ENCODE measurements at places on chromosomes 1 and 21.

- no peak for DNase-seq
Measured at GRCh38 chr1:6803357-6803756, 18.1 kb downstream of the CAMTA1 start.

DNA sequence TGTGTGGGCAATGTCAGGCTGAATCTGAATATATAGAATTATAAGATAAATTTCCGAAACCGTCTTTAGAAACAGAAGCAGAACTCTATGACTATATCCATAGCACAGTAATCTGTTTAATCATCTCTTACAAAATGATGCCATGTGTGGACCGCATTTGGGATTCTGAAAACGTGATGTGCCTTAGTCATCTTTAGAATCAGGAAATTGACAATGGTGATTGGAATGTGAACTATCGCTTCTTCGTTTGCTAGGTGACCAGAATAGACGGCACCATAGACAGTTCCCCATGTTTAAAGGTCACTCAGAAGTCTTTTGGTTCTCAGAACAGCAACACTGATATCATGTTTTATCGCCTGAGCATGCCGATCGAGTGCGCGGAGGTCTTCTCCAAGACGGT lies 300.3 kb downstream of the ZP4 start:
- no peak for DNase-seq

GRCh38 chr21:14353231-14353630 lies 29.7 kb downstream of the HSPA13 start:
- DNase-seq: no peak

- DNase-seq: no peak
Measured at GRCh38 chr1:209207126-209207700, 376.3 kb upstream of the CAMK1G start.

DNA sequence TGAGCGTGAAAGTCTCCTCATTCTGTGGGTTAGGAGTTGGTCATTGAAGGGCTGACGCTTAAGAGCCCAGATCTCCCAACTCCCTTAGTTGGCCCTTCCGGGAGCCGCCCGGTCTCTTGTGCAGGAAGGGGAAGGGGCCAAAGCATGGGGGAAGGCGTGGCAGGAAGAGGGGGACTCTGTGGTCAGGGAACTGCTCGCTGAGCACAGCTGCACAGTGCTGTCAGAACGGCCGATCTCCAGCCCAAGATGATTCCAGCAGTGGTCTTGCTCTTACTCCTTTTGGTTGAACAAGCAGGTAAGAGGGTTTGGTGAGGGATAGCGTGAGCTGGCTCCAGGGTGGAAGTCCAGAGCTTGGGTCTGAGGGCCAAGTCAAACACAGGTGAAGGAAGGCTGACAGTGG lies at the start of gene FCER1G:
FCER1G (plus strand) TSS at position 220 of the 400 bp plus-strand sequence; CDS start at position 247, 27 bp downstream.
- no peak for DNase-seq

DNA sequence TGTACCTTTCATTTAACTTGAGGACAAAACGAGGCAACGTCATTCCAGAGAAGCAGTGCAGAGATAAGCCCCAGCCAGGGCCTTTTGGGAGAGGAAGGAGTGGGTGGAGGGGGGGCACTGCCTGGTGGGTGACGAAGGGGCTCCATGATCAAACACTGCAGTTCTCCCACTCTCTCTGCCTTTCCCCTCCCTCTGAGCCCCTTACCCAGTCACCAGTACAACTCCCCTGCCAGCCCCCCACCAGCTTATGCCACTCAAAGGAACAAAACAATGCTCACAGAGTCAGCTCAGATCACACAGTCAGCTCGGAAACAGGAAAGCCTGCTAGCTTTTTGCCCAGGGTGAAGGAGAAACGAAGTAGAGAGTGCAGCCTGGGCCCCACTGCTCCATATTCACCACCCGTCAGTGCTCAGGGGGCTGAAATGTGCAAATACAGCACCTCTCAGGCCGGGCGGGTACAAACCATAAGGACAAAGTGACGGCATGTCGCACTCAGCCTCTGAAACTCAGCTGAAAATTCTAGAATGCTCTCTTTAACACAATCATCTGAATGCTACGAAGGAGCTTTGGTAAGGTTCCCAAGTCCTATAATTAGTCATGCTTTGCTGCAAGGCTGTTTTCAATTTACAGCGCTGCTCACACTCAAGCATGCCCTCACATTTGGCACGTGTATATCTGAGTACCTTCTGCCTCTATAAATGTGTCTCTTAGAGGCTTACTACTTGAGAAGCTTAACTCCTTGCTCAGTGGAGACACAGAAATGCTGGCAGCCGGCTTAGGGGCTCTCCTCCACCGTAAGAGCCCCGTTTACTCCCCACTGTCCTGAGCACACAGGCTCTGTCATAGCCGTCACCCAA lies 65.8 kb upstream of the RAB4A start:
- DNase-seq: no peak

GRCh38 chr1:58287894-58288623 lies 258.5 kb downstream of the OMA1 start:
- no peak for DNase-seq

DNA sequence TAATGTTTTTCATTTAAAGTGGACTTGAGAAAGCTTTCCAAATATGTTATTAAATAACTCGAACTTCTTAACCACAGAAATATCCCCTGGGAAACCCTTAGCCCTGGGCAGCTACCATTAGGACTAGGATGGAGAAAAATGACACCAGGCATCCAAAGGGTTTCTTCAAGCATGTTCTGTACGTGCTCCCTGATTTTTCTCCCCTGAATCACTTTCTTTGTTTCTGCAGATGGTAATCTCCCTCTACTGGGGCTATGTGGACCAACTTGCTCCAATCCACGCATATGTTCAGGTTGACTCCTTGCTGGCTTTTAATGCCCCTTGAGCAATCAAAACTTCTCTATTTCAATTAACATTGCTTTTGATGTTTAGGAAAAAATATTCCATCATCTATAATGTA lies 312.7 kb upstream of the C1orf87 start:
- DNase-seq: no peak

- no peak for DNase-seq
Measured at GRCh38 chr1:196535727-196536126, 72.5 kb downstream of the KCNT2 start.

DNA sequence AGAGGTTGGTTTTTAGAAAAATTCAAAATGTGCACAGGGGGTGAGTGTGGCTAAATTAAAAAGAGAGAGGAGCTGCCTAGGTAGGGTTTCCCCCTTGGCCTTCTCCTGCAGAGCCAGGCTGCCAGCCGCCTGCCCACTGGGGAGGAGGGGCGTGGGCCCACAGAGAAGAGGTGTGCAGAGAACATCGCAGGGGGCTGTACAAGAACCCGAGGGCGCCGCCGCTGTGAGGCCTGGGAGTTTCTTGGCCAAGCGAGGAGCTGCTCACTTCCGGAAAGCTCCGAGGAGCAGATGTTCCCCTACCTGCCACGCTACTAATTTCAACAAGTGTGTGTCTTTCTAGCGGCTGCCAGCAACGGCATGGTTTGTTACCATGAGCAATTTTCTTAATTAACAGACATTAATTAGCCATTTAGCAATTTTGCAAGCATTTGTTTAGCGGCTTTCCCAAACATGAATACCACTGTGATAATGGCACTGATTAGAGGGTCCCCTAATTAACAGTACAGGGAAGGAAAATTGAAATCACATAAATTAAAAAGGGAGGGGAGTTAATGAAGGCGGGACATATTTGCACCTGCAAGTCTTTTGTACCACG lies 59.7 kb downstream of the MRPL37 start:
- no peak for DNase-seq

- no peak for DNase-seq
Measured at GRCh38 chr1:224499204-224499603, 64.6 kb upstream of the WDR26 start.

GRCh38 chr1:22925111-22925510 lies 47.6 kb downstream of the LACTBL1 start:
- DNase-seq: no peak

DNA sequence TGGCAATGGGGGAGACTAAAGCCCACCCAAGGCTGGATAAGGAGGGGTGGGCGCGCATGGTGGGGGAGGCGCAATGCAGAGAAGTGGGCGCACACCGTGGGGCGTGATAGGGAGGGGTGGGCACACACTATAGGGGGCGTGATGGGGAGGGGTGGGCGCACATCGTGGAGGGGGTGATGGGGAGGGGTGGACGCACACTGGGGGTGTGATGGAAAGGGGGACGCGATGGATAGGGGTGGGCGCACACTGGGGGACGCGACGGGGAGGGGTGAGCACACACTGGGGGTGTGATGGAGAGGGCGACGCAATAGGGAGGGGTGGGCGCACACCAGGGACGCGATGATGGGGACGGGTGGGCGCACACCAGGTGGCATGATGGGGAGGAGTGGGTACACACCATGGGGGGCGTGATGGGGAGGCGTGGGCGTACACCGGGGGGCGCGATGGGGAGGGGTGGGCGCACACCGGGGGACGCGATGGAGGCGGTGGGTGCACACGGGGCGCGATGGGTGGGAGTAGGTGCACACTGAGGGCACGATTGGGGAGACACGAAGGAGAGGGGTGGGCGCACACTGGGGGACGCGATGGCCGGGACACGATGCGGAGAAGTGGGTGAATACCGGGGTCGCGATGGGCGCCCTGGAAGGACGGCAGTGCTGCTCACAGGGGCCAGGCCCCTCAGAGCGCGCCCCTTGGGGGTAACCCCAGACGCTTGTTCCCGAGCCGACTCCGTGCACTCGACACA lies 929 bp downstream of the SUMO3 start:
- no peak for DNase-seq

DNA sequence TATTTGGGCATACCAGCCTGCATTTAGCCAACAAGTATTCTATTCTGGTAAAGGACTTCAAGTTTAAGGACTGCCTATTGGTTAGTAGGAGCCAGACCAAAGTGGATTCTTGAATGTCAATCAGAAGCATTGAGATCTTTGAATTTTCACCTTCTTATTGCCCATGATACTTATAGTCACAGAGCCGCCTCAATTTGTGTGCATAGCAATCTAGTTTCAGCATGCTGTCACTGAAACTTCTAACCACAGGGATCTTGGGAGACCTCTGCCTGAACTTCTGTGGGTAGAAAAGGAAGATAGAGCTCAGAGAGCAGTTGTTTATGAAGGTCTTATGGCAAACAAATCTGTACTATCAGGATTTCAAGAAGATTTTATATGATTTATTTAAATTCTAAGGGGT lies 501.4 kb upstream of the USP24 start:
- DNase-seq: no peak

GRCh38 chr1:77954521-77954920 lies 24.4 kb downstream of the FUBP1 start:
- no peak for DNase-seq

- DNase-seq: no peak
Measured at GRCh38 chr1:68706639-68707317, 209.9 kb upstream of the DEPDC1 start.

DNA sequence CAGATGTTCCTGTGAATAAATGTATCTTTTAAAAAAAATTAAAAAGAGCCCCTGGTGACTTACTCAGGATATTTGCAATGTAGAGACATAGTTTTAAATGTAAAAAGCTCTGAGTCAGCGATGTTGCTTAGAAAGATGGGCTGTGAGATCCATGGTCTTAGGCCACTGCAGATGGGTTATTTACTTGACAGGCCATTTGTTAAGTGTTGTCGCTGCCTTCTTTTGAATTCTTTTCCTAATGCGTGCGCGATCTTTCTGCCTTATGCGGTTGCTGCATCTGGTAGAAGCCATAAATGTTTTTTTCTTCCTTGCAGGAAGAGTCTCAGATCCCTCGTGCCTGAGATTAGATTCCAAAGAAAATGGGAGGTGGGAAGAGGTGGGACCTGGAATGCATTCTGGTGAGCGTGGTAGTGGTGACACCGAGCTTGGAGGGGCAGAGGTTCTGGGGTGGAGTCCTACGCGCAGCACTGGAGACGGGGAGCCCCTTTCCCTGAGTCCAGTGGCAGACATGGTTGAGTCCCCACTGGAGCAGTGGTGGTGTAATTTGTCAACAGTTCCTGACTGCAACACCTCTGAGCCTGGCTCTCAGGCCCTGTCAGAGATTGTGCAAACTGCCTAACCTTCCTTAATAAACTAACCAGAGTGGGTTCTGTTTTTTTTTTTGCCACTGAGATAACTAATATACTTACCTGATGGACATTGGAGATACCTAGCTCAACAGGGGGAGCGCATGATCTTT lies 197.2 kb downstream of the HHAT start:
- no peak for DNase-seq

DNA sequence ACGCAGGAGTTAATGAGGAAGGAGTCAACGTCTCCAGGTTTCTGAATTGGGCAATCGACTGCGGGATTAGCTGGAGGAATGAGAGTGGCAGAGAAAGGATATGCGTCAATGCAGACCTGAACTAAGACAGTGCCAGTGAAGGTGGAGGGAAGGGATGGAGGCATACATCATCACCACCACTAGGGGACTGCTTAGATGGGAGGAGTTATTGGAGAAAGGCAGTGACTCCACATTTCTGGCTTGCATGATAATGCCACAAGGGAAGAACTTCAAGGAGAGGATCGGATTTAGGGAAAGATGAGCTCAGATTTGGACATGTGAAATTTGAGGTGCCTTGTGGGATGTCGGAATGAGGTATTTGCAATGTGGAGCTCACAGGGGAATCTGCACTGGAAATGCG lies 17.5 kb downstream of the VASH2 start:
- DNase-seq: no peak

DNA sequence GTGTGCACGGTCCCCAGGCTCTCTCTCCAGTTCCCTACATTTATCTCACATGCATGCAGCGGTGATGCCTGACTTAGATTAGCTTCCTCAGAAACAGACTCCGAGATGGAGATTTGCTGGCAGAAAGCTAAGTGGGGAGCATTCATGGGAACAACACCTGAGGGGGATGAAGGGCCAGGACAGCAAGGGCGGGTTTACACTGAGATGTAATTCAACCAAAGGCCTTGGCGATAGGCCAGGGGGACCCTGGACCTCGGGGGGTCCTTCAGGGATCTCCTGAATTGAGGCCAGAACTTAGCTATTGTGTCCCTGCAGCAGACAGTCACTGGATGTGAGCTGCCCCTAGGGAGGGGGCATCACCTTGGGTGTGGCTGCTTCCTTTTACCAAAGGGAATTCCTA lies 246.1 kb upstream of the CSF3R start:
- no peak for DNase-seq

- DNase-seq: no peak
Measured at GRCh38 chr21:46498335-46499050, 39.8 kb downstream of the DIP2A start.

DNA sequence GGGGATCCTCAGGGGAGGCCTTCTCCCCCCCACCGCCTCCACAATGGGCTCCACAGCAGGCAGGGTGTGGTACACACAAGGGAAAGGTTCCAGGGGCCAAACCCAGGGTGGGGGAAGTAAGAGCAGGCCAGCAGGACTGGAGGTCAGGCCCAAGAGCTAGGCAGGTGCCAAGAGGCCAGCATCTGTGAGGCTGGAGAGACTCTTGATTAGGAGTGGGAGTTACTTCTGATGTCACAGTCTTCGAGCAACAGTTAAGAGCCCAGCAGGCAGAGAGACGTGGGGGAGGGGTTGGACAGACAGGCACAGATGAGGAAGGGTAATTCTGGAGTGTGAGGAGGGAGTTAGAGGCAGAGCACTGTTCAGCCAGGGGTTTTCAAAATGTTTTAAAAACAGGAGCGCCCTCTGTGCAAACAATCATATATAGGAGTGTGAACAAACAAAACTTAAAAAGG lies 55.8 kb downstream of the SLC9A1 start:
- no peak for DNase-seq

GRCh38 chr21:18155508-18156193 lies 89.0 kb upstream of the CHODL start:
- no peak for DNase-seq
